Fibroblast of mammary gland (primary cell): ENCODE measurements at places on chromosomes 5 and 9.

GRCh38 chr9:131658377-131659129 lies 81.3 kb downstream of the RAPGEF1 start:
- peak; percentile 93 for DNase-seq

DNA sequence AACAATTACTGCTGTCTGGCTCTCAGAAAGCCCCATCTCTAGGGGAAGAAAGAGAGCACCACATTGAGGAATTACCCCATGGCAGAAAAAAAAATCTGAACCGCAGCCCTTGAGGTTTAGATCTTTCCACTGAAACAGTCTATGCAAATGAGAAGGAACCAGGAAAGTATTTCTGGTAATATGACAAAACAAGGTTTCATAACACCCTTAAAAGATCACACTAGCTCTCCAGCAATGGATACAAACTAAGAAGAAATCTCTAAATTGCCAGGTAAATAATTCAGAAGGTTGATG lies 427.1 kb downstream of the PRELID2 start:
- no peak for DNase-seq

DNA sequence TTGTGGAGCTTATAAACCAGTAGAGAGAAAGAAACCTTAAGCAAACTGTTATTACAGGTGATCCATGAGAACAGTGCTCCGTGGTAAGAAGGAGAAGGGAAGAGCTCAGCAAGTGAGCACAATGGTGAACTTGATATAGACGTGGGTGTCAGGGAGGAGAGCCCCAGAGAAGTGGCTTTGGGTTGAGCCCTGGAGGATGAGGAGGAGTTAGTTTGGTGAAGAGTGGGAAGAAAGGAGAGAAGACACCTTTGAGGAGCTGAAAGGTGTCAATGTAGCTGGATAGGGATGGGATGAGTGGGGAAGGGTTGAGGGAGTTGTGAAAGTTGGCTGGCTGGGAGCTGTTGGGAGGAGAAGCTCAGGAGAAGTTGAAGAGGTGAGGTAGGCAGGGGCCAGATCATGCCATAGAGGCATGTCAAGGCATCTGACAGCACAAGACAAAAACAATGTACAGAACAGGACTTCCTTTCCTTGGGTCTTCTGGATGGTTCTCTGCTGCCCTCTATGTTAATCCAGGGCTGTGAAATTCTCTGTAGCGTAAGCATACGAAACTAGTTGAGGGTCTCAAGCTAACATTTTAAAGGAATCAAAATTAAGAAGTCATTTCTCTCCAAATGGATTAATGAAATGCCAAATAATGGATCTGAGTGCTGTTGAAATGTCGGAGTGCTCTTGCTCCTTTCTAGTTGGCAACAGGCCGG lies 501.9 kb downstream of the KDM4C start:
- no peak for DNase-seq

DNA sequence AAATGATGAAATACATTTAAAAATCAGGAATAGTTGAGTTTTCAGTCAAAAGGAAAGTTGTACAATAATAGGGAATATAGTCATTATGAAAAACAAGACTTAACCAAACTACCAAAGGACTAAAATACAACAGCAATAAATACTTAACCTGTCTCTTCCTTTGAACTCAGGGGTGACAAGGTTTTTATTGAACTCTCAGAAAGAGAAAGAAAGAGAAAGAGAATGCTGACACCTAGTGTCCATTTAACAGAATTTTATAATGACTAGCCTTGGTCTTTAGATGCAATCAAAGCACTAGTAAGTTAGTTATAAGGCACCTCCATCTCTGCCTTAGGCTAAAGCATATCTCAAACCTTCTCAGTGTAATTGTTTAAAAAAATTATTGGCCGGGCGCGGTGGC lies 47.5 kb downstream of the UIMC1 start:
- DNase-seq, result peak; percentile 41

DNA sequence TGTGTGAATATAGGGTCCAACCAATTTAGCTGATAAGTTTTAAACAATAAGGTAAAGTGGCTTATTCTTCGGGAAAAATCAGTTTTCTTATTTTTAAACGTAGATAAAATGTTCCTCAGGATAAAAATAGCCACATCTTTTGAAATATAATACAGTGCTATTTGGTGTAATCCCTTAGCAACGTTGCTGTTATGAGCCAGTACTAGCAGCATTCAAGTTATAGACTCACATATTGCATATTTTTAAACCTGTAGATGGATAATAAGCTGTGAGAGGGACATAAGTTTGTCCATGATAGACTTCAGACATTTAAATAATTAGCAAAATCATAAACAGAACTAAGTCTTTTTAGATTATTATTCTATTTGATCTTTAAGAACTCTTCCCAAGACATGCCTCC lies 6.3 kb downstream of the PDE4D start:
- DNase-seq, result no peak

DNA sequence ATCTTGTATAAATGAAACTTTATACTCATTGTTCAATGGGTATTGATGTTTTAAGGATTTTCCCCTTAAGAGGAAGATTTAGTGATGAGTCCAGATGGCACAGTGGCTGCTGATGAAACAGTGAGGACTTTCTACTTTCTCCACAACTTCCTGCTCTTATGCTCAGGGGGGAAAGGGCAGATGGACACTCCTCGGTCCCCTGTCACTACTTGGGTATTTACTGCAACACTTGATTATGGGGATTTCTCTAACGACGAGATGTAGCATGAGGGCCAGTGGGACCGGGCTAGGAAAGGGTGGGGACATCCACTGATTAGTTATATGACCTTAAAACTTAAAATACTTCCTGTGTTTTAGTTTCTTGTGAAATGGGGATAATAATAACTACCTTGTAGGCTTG lies 146.1 kb upstream of the HMHB1 start:
- no peak for DNase-seq

DNA sequence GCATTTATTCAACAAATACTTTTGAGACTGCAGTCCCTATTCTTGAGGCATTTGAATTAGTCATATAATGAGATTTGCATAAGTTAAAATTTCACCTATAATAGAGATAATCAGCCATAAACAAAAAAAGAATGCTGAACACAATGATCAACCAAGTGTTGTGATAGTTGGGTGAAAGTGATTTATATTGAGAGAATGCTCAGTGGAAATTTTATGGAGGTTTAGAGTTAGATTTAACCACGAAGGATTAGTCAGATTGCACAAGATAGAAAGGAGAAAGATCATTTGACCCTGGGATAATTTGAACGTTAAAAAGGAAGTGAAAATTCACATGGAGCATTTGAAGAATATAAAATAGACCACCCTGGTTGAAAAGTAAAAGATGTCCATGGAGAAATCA lies 356.2 kb downstream of the NPR3 start:
- DNase-seq, result no peak

DNA sequence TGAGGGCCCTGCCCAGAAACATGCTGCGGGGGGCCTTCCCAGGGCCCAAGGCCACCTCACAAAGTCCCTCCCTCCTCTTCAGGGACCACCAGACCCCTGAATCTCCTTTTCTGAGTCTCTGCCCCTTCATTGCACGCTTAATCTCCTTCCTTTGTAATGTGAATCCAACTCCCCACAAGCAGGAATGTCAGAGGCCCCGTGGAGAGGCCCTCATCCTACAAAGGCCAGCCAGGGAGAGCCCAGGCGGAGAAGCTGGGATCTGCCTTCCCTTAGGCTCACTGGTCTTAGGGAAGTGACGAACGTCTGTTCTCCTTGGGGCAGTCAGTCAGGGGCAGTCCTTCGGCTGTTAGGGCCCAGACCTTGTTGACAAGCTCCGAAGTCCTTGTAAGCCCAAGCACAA lies 2.3 kb downstream of the SMIM33 start:
- DNase-seq, result no peak

DNA sequence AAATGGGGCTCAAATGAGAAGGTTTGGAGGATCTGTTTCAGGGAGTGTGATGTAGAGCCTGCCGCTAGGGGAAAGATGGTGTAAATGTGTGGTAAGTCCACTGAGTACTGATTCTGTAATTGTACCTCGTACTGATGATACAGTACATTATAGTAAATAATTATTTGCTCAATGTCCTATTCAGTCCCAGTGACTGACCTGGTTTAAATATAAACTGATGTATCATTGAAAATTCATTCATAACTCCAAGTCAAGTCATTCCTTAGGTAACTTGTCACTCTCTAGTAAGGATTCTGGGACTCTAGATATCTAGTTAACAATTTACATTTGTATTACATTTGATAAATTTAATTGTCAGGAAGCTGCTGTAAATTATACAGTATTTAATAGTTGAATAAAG lies 667.3 kb downstream of the DTWD2 start:
- DNase-seq, result no peak

GRCh38 chr9:13284011-13284410 lies 4.5 kb upstream of the MPDZ start:
- DNase-seq, result no peak

GRCh38 chr5:53109056-53109442 lies 508 bp downstream of the MOCS2 start:
- no peak for DNase-seq

DNA sequence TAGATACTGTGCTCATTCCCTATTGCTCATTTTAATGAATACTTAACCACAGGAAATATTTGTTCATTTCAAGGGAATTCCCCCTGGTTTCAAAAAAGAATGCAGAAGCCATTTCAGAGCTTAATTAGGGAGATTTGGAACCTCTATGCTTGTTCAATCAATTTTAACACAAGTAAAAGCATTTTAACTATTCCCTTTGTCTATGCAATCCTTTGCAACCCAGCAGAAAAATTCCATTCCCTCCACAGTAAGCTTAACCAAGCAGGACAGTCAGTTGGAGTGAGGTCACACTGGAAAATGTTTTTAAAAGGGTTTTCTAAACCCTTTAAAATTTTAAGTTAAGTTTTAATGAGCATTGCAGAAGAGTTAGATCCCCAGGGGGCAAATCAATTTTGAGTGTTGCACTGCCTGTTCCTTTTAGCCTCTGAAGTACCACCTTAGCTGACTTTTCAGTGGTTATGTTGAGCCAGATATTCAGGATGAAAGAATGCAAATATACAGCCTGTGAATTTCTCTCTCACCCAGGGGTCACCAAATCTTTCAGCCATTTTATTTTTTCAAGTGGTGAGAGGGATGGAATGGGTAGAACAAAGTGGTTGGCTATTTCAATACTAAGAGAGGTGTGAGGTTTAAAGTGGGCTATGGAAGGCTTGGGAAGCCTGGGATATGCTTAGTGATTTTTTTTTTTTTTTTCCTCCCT lies 356.2 kb upstream of the NUDT12 start:
- DNase-seq, result peak; percentile 1

DNA sequence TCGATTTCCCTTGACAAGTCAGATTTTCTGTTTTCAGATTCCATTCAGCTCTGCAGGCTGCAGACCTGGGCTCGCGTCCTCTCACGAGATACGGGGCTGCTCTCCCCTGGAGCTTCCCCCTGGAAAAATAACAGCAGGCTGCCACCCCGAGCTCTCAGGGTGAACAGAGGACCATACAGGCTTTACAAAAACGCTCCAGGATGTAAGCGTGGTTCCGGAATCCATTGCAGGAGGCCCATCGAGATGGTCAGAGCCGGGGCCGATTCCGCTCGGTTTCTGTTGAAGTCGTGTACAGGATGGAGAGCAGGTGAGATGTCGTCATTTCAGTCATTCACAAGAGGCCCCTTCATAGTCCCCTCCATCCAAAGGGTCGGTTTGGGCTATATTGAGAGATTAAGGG lies 297.7 kb upstream of the IRX4 start:
- DNase-seq, result no peak

GRCh38 chr5:96347502-96348292 lies 85.4 kb downstream of the PCSK1 start:
- DNase-seq, result peak; percentile 48

- no peak for DNase-seq
Measured at GRCh38 chr5:21693591-21693990, 1159.6 kb downstream of the CDH12 start.

DNA sequence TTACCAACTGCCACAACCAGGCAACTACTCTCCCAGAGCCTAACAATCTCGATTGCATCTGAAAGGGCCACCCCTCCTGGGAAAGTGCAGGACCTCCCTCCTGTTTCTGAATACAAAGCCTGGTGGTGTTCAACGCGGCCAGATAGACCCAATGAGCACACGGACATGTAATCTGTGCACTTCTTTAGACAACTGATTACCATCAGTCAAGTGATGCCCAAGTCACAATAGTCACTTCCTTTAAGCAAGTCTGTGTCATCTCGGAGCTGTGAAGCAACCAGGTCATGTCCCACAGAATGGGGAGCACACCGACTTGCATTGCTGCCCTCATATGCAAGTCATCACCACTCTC lies 739 bp downstream of the C9orf72 start:
- peak; percentile 68 for DNase-seq

GRCh38 chr9:124001458-124001799 lies 10.1 kb upstream of the LHX2 start:
- DNase-seq, result no peak

GRCh38 chr9:130500340-130501180 lies 55.8 kb downstream of the ASS1 start:
- no peak for DNase-seq

- DNase-seq, result peak; percentile 89
Measured at GRCh38 chr5:172828911-172829431, 5.1 kb upstream of the ERGIC1 start.

DNA sequence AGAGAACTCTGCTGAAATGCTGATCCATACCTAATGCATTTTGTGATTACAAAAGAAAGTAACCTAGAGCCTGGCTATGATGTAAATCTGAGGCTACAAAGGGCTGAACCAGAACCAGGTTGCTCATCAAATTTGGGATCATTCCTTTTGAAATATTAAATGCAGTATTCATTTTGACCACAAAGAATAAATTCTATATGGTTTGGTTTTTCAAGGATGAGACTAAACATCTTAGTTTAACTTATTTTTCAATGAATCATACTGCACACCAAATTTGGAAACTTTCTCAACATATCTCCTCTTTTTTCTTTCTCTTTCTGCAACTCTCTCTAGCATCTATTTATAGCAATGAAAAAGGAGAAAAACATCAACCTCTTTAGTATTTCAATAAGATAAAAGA lies 46.5 kb downstream of the CEMIP2 start:
- peak; percentile 33 for DNase-seq

GRCh38 chr5:54525261-54525660 lies 7.7 kb downstream of the SNX18 start:
- no peak for DNase-seq

DNA sequence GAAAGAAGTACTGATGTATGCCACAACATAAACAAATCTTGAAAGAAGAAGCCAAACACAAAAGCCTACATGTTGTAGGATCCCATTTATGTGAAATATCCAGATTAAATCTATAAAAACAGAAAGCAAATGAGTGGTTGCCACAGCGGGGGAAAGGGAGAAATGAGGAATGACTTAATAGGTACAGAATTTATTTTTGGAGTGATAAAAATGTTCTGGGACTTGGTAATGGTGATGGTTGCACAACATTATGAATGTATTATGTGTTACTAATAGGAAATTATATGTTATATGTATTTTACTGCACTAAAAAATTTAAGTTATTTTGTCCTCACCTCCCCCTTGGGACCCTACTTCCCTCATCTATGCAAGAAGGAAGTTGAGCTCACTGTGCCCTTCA lies 16.4 kb upstream of the TTC1 start:
- DNase-seq, result no peak

DNA sequence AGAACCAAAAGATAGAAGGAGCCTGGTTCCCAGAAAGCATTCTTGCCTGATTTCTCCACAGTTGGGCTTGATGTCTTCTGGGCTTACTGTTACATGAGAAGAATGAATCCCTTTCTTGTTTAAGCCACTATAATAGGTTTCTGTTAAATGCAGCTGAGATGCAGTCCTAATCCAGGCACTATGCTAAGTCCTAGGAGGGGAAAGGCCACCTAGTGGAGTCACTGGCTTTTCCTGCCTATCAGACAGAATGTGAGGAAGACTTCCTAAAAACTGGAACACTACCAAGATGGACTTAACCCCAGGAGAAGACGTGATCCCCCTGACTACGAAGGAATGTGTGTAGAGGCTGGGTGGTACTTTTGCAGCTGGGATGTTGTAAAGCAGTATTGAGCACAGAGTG lies 34.3 kb upstream of the FSD1L start:
- DNase-seq, result peak; percentile 66
